Stimulated activated CD4-positive, alpha-beta T cell treated with anti-CD3 and anti-CD28 coated beads, Interleukin-1b, Interleukin-23, amount 100 ng/mL, for 1 hour (primary cell): ENCODE measurements at places on chromosomes 3 and 15.

DNA sequence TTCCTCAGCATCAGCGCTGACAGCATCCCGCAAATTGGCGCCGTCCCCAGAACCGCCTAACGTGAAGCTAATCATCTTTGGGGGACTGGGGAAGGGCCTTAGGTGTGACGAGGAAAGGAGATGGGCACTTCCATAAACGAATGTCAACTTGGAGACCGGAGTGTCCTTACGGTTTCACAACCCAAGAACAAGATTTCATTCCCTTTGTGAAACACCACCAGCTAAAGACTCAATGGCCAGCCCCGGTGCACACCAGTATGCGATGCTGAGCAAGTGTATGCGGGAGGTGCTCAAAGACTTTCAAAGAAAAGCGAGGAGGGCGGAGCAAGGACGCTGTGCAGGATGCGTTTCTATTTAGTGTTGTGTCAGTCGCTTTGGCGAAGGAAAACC lies 759 bp upstream of the TTBK2 start:
- peak; percentile 6 for DNase-seq

- no peak for DNase-seq
Measured at GRCh38 chr3:195580744-195581443, 2.8 kb downstream of the APOD start.

DNA sequence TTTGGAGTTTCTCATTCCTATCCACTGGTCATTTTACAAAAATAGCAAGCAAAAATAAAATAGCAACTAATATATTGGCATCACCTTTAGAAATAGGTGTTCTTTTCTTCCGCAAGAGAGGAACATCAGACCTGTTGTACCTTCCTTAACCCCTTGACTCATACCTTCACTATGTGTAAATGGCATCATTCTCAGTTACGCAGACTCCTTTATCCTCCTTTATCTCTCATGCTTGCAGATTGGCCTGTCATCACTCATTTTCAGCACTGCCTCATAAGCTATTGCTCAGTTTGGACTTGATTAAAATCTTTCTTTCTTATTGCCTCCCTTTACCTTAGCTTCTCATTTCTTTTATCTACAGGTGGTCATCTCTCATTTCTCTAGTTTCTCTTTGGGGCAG lies 21.4 kb downstream of the ARHGEF26 start:
- DNase-seq = no peak

- DNase-seq = no peak
Measured at GRCh38 chr3:124832782-124833709, 54.1 kb downstream of the ITGB5 start.

DNA sequence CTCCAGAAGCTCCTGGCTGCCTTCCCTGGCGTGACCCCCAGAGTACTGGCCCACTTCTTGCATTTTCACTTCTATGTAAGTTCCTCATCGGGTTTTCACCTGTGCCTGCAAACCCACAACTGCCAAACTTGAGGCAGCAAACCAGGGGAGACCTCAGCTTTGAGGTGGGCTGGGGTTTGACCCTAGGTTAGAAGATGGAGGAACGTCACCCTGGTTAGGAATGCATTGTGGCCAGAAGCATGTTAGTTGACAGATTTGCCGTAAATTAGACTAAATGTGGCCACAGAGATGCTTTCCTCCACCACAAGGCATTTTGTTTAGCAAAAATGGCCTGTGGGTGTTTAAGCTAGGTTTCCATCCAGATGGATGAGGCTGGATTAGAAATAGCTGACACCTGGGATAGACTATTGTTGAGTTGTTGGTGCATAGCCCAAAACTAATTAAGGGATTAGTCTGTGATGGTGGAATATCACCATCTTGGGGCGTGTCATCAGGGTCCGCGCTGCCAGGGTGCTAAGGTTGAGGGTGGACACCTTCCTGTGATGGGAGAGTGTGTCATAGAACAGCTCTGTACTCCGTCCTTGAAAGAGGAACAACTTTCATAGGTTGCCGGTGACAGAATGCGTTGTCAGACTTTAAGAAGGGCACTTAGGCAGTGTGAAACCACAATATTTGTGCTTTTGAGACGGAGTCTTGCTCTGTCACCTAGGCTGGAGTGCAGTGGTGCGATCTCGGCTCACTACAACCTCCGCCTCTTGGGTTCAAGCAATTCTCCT lies 3.6 kb downstream of the NISCH start:
- DNase-seq = no peak
